ENCODE measurements at places on chromosomes 12 and 14.

DNA sequence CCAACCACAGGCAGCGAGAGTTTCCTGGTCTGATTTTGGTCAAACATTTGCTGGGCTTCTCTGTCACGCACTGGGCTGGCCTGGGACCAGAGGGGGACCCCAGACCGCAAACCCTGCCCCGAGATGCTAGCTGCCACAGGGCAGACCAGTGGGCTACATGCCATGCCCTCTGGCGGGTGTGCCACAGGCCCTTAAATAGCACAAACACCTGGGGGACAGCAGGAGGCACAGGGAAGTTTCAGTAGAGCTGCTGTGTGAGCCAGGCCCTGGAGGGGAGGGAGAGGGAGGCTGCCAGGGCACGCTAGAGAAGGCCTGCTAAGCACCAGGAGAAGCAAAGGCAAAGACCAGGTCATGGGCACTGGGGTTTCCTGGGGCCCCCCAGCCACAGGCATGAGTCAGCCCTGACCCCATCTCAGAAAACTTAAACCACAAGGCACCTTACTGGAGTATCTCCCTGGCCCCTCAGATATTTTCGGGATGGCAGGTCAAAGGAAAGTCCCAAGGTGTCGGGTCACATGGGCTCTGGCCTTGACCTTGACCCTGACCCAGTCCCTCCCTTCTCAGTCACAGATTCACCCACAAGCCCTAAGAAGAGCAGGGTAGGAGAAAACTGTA lies 29.2 kb downstream of the ITPK1 start:
- DNase-seq = peak; percentile 15

DNA sequence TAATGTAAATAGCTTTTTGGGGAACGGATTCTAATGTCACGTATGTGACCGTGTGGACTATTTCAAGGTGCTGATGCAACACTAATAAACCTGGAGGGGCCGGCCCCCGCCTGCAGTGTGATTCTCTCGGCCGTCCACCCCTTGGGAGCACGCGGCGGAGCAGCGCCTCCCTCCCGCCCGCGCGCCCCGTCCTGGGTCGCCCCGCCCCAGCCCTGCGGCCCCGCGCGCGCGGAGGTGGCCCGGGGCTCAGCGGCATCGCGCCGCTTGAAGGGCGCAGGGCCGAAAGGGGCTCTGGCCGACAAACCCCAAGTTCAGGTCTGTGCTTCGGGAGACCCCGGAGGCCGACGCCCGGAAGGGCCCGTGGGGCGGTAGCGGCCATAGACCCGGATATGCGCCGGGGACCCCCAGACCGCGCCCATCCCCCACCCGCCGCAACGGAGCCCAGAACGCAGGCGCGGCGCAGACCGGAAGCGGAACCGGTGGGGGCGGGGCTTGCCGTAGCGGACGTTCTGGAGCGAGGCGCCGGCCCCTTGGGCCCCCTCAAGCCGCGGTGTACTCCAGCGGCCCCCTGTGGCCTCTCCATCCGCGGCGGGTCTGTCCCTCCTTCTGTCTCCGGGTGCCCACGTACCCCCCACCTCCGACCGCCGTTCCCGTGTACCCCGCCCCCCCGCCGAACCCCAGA lies at the start of gene TEX22:
TEX22 (plus strand) TSS at position 495 of the 682 bp plus-strand sequence. CDS start 803 bp downstream, outside the sequence.
- peak; percentile 8 for DNase-seq

DNA sequence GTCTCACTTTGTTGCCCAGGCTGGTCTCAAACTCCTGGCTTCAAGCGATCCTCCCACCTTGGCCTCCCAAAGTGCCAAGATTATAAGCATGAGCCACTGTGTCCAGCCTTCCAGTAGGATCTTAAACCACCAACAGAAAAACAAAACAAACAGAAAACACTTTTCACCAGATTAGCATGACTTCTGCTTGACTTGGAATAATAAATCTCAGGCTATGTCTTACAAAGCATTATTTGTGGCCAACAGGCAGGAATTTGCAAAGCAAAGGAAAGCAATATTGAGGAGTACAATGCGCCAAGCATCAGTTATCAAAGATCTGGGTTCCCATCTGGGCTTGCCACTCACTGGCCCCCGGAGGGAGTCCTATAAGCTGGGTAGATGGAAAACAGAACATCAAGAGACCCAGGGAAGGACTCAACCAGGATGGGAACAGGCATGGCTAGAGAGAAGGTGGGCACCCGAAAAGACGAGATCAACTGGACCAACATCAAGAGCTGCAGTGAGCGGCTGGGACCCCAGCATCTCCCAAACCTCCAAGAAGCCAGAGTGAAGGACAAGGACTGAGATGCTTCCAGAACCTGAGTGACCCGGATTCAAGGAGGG lies 101.2 kb downstream of the TMEM30B start:
- no peak for DNase-seq

GRCh38 chr12:95980437-95980836 lies 15.7 kb downstream of the HAL start:
- no peak for DNase-seq

- peak; percentile 30 for DNase-seq
Observed at GRCh38 chr12:98939350-98939749, 294.3 kb downstream of the APAF1 start.

DNA sequence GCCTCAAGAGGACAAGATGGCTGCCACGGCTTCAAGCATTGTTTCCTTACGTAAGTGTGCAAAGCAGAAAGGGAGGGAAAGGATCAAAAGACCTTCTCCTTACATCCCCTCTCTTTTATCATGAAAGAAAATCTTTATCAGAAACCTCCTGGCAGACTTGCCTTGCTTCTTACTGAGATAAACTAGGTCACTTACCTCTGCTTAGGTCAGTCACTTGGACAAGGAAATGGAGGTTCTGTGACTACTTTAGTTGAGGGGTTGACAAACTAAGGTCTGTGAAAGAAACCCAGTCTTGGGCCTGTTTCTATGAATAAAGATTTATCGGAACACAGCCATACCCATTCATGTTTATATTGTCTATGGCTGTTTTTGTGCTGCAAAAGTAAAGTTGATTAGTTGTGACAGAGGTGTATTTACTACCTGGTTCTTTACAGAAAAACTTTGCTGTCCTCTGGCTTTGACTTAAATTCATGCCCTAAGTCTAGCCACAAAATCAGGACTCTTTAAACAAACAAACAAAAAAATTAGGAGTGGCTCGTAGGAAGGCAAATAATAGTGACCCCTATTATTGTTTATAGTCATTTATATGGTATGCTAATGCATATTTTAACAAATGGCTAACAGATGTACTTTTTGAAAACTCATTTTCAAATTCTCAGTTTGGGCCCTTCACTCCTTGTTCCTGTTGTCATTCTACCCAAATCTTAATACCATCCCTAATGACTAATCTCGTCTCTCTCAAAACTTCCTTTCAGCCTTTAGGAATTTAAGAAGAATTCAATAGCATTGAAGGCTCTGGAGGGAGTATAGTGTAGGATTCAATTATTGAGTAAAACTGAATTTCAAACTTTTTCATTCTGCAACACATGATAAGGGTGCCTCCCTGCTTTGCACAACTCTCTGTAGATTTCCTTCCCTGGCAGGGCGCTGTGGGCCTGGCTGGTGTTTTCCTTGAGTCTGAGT lies 42.0 kb upstream of the ATP2B1 start:
- DNase-seq = no peak

GRCh38 chr12:75305412-75306332 lies 24.5 kb downstream of the CAPS2 start:
- no peak for DNase-seq

DNA sequence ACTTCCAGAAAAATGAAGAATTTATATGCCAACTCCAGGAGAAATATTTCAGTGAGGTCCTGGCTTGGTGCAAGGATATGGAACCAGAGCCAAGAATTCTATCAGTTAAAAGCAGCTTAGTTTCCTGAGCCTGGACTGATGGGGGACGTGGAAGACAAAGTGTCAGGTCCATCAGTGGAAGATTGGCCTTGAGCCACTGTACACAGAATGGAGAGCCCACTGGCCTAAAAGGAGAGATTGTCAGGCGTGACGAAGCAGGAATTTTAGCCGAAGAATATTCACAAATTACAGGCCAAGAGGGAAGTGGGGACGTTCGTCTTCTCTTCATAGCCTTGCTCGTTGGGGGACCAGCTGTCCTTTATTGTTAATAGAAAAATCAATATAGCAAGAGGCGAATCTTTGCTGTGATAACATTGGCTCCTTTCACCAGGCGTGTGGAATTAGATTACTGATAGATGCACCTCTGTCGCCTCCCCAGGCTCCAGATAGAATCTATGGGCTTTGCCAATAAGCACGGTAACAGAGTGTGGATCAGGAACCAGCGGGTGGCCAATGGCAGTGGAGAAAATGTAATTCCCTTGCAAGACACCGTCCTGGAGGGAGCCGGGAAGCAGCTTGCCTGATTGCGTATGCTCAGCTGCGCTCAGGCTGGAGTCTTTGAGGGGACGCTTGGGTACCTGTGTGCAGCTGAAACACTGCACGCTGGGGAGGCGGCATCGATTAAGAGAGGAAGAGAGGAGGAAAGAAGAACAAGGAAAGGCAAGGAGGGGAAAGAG lies 56.4 kb downstream of the TMEM132C start:
- DNase-seq = no peak

GRCh38 chr12:65362234-65363031 lies 84.0 kb downstream of the MSRB3 start:
- peak; percentile 25 for DNase-seq

DNA sequence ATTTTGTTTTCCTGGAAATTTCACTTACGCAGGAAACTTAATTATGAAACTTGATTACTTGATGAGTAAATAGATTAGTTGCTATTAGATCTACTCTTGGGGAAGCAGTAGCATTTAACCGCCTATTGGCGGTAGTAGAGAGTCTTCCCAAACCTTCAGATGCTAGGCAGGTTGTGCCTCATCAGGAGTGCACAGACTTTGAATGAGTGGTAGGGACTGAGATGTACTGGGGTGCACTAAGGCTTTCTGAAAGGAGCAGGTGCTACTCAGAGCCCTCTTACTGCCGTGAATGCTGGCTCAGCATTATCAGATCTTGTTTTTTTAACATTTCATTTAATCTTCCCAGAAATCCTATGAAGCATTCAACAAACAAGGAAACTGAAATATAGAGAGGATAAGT lies 7.7 kb downstream of the GATC start:
- peak; percentile 51 for DNase-seq

- DNase-seq = no peak
Observed at GRCh38 chr12:6560501-6561205, 4.8 kb upstream of the IFFO1 start.

- DNase-seq = peak; percentile 45
Observed at GRCh38 chr12:123094349-123095077, 56.4 kb downstream of the PITPNM2 start.

DNA sequence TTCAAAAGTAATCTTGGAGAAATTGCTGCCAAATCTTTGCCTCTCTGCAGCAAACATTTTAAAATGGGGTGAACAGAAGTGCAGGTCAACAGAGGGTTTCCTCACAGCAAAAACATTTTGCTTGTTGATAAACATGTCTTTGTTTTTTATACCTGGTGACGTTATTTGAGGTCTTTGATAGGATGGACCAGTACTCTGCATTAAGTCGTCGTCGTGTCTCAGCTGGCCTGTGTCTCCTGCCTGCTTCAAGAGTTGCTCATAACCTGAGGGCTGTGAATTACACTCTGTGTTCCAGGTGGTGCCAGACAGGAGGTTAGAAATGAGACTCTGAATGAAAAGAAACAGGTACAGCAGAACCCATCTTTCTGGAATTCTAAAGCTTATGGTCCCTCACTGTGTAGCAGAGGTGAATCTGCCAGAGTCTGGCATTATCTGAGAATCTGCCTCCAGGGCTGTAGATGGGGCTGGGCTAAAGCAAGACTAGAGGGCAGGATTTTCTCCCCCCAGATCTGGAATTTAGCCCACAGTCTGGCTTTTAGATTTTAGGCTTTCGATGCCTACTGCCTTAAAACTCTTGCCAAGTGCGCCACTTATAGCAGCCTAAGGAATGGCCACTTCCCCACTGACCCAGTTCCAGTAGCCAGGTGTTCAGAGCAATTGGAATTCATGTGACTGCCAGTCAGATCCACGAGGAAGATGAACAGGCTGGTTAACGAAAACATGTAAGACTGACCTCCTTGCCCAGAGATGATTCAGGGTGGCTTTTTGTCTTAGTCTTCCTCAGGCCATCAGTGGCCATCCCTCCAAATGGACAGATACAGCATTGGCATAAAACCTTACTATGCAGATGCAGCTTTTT lies 161.2 kb downstream of the PRKCH start:
- peak; percentile 48 for DNase-seq

DNA sequence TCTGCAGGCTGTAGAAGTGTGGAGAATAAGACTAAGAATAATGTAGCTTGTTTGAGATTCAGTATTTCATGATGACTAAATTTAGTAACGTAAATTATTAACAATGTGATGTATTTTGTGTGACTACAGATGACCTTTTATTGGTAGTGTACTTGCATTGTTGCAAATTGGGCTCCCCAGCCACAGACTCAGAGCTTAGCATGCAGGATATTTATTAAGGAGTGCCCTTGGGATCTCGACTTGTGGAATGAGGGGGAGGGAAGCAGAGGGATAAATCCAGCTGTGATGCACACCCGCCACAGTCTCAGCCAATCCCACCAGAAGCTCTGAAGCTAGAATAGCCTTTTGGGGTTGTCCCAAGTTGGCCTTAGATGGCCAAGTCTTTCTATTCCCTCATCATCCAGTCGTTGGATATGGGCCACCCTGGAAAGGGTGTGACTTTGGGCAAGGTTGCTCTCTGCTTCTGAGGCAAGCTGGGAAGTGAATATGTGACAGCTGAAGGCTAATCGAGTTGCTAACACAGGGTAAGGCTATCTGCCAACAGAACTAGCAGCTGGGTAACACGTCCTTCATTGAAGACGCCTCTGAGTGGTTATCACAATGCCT lies 42.1 kb upstream of the USP44 start:
- DNase-seq = no peak

GRCh38 chr12:130017591-130018449 lies 114.0 kb upstream of the TMEM132D start:
- no peak for DNase-seq

DNA sequence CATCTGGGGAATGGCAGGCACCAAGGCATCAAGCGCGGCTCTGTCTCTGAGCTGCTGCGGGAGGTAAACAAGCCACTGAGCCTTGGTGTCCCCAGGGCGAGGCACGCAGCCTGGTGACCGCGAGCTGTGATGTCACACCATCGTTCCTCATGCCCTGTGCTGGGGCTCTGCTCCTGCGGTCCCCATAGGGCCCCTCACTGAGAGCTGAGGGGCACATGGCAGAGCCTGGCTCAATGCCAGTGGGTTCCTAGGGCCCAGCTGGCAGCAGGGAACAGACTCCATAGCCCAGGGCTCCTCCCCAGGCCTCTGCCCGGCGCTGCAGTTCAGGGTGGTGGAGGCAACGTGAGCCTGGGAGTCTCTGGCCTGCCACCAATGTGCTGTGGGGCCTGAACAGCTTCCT lies 22.6 kb downstream of the CHGA start:
- no peak for DNase-seq

All from bronchial epithelial cell (primary cell).